ENCODE measurements at places on chromosomes 2 and 18.

- DNase-seq: peak; percentile 97
Measured at GRCh38 chr2:102020596-102021170, 28.9 kb downstream of the IL1R2 start.

GRCh38 chr18:64692826-64693225 lies 543.9 kb upstream of the LINC00305 start:
- no peak for DNase-seq

DNA sequence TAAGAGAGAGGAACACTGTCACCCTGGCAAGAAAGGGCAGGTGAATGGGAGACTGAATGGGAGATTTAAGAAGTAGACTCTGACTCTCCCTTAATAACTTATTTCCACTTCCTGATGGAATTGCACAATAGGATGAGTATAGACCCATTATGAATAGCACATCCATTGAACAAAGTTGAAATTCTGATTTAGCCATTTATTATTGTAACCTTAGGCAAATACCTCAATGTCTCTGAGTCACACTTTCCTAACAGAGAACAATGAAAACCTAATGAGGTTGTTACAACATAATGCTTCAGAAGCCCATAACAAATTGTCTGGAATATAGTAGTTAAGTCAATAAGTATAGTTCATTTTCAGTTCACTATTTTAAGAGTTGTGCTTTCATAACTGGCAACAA lies 78.9 kb downstream of the NRXN1 start:
- DNase-seq: no peak

DNA sequence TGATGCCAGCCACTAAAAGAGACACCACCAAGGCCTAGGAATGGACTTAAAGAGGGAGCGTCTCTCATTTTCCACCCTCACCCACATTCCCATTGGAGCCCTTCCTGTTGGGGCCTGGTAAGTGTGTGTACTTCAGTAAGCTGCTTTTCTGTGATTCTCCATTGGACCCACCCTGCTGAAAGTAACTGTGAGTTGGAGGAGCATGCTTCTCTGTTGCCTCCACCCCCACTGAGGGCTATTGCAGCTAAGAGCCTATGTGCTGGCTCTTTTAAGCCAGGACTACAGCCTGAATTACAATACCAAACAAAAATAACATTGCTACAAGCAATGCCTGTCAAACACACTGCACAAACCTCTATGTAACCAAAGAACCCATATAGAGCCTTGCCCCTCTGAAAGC lies 81.1 kb downstream of the TRABD2A start:
- DNase-seq: no peak
